Activated naive CD8-positive, alpha-beta T cell treated with anti-CD3 and anti-CD28 coated beads, Interleukin-2, amount 10 ng/mL, durations not matched to agents 7 days and 5 days (primary cell): ENCODE measurements at places on chromosomes 6 and 20. TPM values are rescaled to one million over a fixed set of nuclear protein-coding genes. Genes with fewer than 3 reads are reported as not detected.
A peak's percentile ranks its signal among the peaks of the same experiment; 100 is the strongest.

DNA sequence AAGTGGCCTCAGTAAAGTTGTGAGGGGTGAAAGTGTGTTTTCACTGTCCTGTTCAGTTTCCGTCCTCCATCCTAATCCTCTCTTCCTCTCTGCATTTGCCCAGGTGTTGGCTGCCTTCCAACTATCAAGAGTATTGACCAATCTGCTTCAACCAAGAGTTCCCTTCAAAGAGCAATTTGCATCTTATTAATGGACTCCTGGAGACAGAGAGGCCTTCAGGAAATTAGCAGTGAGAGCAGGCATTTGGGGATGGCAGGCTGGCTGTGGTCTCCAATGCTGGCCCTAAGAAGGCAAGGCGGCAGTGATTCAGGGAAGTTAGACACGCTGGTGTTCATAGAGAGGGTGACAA lies 77.2 kb downstream of the GPR6 start:
- no peak for DNase-seq

DNA sequence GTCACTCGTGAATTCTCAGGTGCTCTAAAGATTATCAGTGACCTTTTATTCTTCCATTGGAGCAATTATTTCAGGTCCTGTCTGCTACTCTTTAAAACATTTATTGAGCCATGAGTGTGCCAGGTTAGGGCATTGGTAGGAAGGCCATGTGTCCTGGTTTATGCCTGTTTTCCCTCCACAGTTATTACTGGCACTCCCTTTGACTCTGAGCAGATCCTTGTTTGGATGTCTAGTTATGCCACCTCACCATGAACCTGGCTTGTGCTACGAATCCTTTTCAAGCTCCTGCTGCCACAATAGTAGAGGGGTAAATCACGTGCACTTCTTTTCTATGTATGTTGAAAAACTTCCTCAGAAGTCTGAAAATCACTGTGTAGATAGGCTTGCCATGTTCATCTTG lies 27.4 kb downstream of the CRYBG1 start:
- no peak for DNase-seq

- peak; percentile 65 for DNase-seq
Observed at GRCh38 chr6:166488076-166488685, 98.3 kb downstream of the RAMACL start.

DNA sequence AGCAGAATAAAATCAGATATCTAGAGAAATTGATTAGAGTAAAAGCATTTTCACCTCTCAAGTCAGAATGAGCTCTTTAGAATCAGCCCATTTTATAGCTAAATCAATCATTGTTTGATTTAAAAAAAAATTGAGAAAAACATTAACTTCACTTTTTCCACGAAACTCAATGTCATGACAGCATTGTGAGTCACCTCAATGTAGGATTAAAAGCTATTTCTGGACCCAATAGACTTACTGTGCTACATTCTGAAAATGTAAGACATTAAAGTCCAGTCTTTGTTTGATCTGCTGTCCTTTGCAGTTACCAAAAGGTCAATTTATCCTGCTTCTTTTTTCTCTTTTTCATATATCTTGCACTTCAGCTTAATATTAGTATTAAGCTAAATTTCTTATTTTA lies 519.4 kb upstream of the ZNF337 start:
- no peak for DNase-seq

DNA sequence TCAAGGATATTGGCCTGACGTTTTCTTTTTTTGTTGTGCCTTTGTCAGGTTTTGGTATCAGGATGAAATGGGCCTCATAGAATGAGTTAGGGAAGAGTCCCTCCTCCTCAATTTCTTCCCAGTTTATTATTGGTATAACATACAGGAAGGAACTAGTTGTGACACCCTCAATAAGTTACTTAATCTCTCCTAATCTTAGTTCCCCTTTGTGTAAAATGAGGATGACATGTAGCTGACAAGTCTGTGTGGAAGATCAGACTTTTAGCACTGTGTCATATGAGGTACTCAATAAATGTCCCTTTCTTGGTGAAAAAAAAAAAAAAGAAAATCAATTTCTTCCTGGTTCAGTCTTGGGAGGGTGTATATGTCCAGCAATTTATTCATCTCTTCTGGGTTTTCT lies 155.8 kb downstream of the PDE7B start:
- no peak for DNase-seq

- no peak for DNase-seq
Observed at GRCh38 chr6:92779746-92780145, 639.6 kb downstream of the EPHA7 start.

DNA sequence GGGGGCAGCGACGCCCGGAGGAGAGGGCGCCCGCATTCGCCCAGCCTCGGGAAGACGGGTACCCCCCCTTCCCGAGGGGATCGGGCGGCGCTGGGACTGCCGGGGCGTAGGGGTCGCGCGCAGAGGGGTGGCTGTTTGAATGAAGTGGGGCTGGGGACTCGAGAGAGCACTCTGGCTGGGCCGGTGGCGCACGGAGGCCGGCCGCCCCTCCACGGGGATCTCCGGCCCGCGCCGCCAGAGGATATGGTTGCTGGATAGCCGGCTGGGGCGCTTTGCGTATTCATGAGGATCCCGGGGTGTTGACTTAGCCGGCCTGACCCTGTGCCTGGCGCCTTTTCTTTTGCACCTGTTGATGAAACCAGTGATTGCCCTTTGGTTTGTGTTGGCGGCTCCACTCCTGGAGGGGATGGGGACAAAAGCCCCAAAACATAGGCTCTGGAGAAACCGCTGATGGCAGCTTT lies 469 bp downstream of the SYNJ2 start:
- DNase-seq = peak; percentile 63

DNA sequence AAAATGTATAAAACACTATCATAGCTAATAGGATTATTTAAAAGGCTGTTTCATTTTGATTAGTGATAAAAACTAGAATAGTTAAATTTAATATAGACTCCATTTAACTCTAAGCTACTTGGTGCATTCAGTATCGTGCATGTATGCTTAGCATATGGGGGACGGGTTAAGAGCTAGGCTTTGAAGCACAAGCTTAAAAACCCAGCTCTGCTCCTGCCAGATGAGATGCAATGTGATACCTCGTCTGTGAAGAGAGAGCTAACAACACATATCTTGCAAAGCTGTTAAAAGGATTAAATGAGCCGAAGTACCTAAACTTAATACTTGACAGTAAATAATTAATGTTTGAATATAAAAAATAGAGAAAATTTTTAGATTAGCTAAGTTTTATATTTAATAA lies 42.2 kb downstream of the DTNBP1 start:
- DNase-seq = no peak

DNA sequence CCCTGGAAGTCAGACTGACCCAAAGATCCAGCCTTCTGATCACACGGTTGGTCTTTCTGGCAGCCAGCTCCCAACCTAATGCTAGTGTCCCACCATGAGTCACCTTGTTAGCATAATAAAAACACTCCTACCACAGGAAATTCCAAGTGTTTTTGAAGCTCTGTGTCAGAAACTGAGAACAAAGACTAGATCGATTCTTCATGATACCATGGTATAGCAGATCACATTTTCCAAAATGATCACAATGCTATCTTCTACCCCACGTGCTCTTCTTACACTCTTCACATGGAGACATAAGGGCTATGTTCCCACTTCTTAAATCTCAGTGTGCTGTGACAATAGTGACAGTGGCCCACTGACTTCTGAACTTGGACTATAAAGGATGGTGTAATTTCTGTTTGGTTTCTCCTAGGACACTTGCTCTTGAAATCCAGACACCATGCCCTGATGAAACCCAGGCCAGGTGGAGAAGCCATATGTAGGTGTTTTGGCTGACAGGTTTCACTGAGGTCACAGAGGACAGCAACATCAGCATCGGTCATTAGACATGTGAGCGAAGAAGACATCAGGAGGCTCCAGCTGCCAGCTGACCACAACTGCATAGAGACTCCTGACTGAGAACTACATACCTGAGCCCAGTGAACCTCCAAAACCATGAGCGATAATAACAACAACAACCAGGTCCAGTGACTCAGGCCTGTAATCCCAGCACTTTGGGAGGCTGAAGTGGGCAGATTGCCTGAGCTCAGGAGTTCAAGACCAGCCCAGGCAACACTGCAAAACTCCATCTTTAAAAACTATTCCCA lies 57.5 kb downstream of the MKKS start:
- DNase-seq = no peak

DNA sequence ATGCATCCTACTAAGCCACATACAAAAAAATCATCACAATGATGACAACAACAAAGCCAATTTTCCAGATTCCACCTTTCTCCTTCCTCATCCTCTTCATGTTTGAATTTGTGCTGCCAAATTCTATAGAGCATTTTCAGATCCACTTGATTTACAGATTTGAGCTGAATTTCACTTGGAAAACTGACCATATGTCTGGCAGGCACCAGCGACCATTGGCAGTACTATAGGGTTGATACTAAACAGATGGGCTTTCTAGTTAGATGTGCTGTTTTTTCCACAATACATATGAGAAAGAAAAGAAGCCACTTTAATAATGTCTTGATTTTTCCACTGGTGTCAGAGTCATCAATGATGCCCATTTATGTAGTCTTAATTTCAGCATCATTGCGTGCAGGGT lies 127.0 kb downstream of the PHACTR3 start:
- no peak for DNase-seq

DNA sequence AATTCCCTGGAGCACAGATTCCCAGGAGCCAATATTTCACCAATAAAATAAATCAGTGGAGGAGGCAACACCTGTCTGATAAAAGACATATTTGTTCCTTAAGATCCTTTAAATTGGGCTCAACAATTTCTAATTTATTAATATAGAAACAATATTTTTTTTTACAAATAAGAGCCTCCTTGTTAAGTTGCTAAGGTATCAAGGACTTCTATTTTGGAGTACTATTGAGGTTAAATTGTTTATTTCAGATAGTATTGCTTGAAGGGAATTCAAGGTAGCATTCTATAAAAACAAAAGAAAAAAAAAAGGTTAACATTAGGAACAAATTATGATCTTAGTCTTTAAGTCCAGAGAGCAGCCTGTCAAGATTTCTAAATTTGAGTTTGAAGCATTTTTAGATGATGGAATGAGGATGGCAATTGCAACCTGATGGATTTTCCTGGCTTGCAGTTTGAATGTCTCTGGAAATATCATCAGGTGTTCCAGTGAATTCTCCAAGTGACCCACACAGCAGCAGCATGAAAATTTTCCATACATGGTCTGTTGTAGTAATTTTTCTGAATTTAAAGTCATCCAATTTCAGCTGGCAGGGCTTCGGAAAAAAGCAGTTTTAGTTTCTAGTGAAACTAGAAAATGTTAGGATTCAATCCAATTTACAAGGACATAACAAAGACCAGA lies 19.3 kb upstream of the NCR2 start:
- DNase-seq = no peak

DNA sequence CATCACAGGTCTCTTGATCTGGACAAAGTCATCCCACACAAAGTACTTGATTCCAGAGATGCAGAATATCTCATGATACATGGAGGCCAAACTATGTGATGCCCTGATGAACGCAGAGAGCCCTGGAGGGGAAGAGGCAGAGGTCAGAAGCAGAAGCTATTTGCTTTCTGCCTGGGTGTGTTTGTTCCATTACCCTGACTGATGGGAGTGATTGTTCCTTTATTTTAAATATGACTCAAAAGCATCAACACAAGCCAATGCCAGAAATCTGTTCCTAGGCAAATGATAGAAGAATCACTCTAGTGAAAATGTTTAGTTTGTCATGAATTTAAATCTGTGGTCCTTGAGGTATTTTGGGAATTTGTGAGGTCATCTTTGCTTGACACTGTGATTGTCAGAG lies 54.7 kb upstream of the GGTLC1 start:
- no peak for DNase-seq

DNA sequence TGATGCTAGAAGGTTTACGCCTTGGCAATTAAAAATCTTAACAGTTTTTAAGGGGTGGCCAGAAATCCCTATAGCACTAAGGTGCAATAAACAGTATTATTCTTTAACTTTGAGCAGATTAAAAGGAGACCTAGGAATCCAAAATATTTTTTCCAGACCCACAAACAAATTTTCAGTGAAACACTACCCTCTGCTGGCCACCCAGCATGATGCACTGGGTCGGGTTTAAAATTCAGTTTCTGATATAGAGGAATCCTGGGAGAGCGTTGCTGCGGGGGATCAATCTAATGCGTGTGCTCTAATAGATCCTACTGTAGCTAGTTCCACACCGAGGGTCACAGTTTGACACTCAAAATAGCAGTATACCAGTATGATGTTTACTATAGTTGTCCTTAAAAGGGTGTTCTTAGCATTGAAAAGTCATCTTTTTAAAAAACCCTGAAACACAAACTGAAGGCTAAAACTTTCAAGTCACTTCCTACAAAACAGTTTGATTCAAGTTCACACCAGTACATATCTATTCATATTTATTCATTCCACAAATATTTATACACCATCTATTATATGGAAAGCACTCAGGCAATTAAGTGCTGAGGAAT lies 10.2 kb downstream of the UBE3D start:
- DNase-seq = no peak

GRCh38 chr20:46546298-46546697 lies 4.2 kb downstream of the OCSTAMP start:
- DNase-seq = no peak

GRCh38 chr20:7308163-7308562 lies 540.7 kb downstream of the BMP2 start:
- no peak for DNase-seq

- DNase-seq = peak; percentile 58
Observed at GRCh38 chr6:159098636-159099106, 53.9 kb upstream of the TAGAP start.

DNA sequence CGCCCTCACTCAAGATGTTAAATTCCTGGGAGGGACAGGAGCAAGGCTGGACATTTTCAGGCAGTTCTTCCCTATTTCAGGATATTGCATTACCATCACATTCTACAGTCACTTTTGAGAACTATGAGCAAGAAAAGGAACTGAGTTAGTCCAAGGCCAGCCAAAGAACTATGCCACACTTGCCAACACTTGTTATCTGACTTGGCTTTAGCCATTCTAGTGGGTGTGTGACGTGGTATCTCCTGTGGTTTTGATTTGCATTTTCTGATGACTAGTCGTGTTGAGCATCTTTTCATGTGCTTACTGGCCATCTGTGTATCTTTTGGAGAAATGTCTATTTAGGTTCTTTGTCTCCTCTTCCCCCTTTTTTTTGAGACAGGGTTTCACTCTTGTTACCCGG lies 12.0 kb downstream of the XRN2 start:
- no peak for DNase-seq

- no peak for DNase-seq
Observed at GRCh38 chr6:157096522-157096921, 226.8 kb downstream of the TMEM242 start.

The HECA gene
- total RNA-seq = 73.3 TPM

The CNPY3 gene
- 90.8 TPM for total RNA-seq

The TINAG gene
- not detected for total RNA-seq

The EFCAB8 gene
- 0.47 TPM for total RNA-seq

The COL20A1 gene
- total RNA-seq = not detected

The AHCY gene
- total RNA-seq = 55.0 TPM

The KAT14 gene
- 18.0 TPM for total RNA-seq

The BRPF3 gene
- total RNA-seq = 23.7 TPM

The OOEP gene
- total RNA-seq = 1.1 TPM

The BEND6 gene
- total RNA-seq = not detected

The PRL gene
- not detected for total RNA-seq

The DEFB114 gene
- total RNA-seq = not detected

The PGC gene
- total RNA-seq = not detected
